ENCODE measurements at places on chromosomes 7 and 10. TPM values are rescaled to one million over a fixed set of nuclear protein-coding genes. Genes with fewer than 3 reads are reported as not detected.

The NRP1 gene
- total RNA-seq, result 24.5 TPM

The CPA2 gene
- total RNA-seq, result not detected

The SMO gene
- 8.0 TPM for total RNA-seq

The PRR15 gene
- 1.3 TPM for total RNA-seq

The CTAGE6 gene
- under 0.01 TPM for total RNA-seq

The CLRN3 gene
- not detected for total RNA-seq

The FAM200A gene
- total RNA-seq, result 5.8 TPM

The SLC13A1 gene
- not detected for total RNA-seq

The GTF2IRD1 gene
- total RNA-seq, result 23.7 TPM

The WIPF3 gene
- 0.21 TPM for total RNA-seq

The PDE1C gene
- total RNA-seq, result 1.2 TPM

The CUZD1 gene
- total RNA-seq, result 0.64 TPM

The CHRM2 gene
- total RNA-seq, result 0.24 TPM

The CTBP2 gene
- 125 TPM for total RNA-seq

The PRTFDC1 gene
- 6.8 TPM for total RNA-seq

The DEPP1 gene
- total RNA-seq, result 2.1 TPM

The PLPP4 gene
- 1.3 TPM for total RNA-seq

The APBB1IP gene
- total RNA-seq, result not detected

The ATRNL1 gene
- total RNA-seq, result 0.43 TPM

The SFTPA1 gene
- total RNA-seq, result not detected

The PCLO gene
- total RNA-seq, result 0.48 TPM

The VENTX gene
- total RNA-seq, result not detected

The NPC1L1 gene
- not detected for total RNA-seq

The FAM25A gene
- 10.8 TPM for total RNA-seq

The SAP25 gene
- total RNA-seq, result not detected

The OR6B1 gene
- total RNA-seq, result not detected

The MMD2 gene
- total RNA-seq, result not detected

The STEAP4 gene
- 2.1 TPM for total RNA-seq

The WDR86 gene
- total RNA-seq, result 0.24 TPM

The LAMB4 gene
- not detected for total RNA-seq

The ANKRD30A gene
- total RNA-seq, result not detected

Data from tracheal epithelial cell (primary cell).